Esophagus squamous epithelium (tissue), 5 donors: ENCODE measurements at places on chromosomes 7 and 10.

GRCh38 chr7:23863209-23863787 lies 153.3 kb downstream of the STK31 start:
- no peak for DNase-seq

GRCh38 chr7:108137040-108137439 lies 6.9 kb upstream of the LAMB4 start:
- DNase-seq: no peak

DNA sequence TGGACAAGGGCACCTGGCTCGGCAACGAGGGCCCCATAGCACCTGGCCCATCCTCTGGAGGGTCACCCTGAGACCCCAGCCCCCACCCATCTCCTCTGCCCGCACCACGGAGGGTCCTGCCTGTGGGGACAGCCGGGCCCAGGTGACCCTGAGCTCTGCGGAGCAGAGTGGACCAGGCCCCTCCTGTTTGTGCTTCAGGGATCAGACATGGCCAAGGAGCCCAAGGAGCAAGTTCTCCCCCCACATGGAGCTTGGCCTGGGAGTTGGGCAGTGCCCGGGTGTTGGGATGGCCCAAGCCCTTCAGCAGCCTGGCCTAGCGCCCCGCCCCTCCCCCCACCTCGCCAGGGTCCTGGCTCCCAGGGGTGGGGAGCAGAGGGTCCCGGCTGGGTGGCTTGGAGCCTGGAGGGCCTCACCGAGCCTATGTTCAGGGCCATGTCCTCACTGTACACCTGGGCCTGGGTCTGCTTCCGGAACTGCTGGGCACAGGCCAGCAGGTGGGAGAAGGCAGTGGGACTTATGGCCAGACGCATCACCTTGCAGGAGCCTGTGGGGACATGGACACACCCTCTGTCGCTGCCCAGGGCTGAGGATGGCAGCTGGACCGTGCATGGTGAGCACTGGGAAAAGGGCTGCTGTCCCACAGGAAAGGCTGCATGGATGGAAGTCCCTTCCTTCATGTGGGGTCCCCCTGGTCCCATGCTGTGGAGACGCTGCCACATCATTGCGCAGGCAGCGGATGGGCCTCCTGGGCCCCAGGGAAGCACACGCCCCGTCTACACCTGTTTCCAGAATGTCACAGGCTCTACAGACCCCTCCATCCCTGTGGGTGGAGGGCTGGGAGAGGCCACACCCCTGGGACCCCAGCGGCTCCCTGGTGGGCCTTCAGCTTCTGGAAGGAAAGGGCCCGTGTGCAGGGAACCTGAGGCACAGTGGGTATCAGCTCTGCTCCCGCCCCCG lies 49.2 kb upstream of the NKX6-2 start:
- no peak for DNase-seq

DNA sequence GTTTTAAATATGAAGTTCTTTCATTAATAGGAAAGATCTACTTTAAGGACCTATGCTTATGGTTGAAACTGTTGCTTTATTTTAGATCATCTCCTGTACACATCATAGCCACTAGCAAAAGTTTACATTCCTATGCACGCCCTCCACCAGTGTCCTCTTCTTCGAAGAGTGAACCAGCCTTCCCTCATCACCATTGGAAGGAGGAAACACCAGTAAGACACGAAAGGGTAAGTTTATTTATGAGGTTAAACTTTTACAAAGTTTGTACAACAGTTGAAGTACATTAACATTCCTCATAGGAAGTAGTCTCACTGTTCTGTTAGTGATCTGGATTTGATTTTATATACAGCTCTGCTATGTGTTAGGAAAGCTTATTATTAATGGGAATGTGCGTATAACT lies 16.9 kb downstream of the HBP1 start:
- DNase-seq: no peak

- DNase-seq: no peak
Observed at GRCh38 chr10:84798312-84798711, 469.9 kb downstream of the CCSER2 start.

DNA sequence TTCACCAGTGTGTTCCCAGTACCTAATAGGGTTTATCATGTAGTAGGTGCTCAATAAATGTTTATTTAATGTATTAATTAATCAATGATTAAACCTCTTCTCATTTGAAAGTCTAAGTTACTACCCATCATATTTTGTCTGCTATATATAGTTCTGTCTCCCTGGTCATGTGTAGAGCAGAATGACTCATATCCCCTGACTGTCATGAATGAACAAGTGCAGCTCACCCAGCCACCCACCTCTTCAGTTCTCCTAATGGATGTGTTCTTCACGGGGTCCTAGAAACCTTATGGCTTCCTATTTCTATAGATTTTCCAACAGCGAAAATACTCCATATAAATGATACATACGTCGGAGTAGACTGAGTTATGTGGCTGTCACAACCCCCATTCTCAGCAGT lies 64.5 kb downstream of the HIF1AN start:
- DNase-seq: no peak

GRCh38 chr7:100824499-100825214 lies 2.7 kb downstream of the EPHB4 start:
- DNase-seq: no peak

DNA sequence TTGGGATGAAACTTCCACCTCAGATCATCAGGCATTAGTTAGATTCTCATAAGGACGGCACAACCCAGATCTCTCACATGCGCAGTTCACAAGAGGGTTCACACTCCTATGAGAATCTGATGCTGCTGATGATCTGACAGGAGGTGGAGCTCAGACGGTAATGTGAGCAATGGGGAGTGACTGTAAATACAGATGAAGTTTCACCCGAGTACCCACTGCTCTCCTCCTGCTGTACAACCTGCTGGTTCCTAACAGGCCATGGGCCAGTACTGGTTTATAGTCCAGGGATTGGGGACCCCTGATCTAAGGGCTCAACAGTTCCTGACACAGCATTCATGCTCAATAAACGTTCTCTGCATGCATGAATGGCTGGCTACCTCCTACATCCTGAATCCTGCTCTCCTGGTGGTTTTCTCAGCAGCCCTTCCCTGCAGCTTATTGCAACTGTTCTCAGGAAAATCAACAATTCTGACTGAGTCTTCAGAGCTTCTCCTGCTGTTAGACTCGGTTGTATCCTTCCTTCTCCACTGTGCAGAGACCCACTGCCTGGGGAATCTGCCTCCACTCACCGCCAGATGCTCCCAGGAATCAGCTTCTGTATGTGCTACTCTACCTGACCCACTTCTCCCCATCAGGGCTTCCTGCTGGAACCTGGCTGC lies 17.4 kb downstream of the PDE6C start:
- no peak for DNase-seq

GRCh38 chr7:114785496-114785895 lies 136.4 kb upstream of the MDFIC start:
- no peak for DNase-seq

GRCh38 chr7:44068054-44068453 lies 2.7 kb upstream of the PGAM2 start:
- no peak for DNase-seq

GRCh38 chr10:122279725-122280141 lies 8.6 kb downstream of the BTBD16 start:
- DNase-seq: no peak

DNA sequence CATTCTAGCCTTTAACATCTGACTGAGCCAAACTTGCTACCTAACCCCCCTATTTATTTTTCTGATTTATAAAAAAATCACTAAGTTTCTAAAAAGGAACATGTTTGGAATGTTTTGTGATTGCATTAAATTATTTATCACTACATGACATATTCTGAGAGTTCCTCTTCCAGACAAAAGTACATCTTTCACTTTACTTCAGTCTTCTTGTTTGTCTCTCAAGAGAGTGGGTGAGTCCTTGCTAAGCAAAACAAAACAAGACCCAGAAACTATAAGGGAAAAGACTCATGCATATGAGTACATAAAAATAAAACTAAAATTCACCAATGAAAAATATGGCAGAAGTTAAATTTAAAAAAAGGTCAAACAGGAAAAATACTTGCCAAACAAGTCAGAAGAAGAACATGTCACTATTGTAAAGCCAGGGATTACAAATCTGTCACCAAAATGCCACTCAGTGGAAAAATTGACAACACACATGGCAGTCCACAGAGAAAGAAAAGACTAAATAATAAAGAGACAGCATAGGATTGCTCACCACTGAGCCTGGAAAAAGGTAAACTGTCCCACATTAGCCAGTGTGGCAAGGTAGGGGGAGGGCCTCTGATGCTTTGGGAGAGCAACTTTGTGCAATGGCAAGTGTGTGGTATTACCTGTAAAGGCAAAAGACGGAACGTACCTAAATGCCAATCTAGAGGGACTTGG lies 166.7 kb upstream of the ZNF32 start:
- no peak for DNase-seq

GRCh38 chr7:122290476-122290875 lies 14.1 kb downstream of the FEZF1 start:
- no peak for DNase-seq

- DNase-seq: no peak
Observed at GRCh38 chr10:67664942-67665341, 31.1 kb downstream of the CTNNA3 start.
